ENCODE measurements at places on chromosomes 5 and 9. TPM values are rescaled to one million over a fixed set of nuclear protein-coding genes. Genes with fewer than 3 reads are reported as not detected.

GRCh38 chr9:110106661-110107060 lies 101.3 kb downstream of the C9orf152 start:
- DNase-seq = no peak

GRCh38 chr5:91177085-91177484 lies 206.0 kb downstream of the ARRDC3 start:
- no peak for DNase-seq

GRCh38 chr9:103082494-103082893 lies 87.4 kb downstream of the CYLC2 start:
- DNase-seq = no peak

DNA sequence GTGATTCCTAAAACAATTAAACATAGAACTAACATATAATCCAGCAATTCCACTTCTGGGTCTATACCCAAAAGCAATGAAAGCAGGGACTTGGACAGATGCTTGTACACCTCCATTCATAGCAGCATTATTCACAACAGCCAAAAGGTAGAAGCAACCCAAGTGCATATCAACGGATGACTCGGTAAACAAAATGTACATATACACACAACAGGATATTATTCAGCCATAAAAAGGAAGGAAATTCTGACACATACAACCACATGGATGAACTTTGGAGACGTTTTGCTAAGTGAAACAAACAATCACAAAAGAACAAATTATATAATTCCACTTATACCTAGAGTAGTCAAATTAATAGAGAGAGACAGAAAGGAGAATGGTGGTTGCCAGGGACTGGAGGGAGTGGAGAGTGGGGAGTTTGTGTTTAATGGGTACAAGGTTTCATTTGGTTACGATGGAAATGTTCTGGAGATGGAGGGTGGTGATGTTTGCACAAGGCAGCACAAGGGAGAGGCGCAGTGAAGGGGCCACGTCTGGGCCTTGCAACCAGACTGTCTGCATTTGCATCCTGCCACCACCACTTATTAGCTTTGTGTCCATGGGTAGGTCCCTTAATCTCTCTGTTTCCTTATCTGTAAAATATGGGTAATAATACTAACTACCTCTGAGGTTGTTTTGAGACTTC lies 36.3 kb upstream of the RLN1 start:
- DNase-seq = no peak

DNA sequence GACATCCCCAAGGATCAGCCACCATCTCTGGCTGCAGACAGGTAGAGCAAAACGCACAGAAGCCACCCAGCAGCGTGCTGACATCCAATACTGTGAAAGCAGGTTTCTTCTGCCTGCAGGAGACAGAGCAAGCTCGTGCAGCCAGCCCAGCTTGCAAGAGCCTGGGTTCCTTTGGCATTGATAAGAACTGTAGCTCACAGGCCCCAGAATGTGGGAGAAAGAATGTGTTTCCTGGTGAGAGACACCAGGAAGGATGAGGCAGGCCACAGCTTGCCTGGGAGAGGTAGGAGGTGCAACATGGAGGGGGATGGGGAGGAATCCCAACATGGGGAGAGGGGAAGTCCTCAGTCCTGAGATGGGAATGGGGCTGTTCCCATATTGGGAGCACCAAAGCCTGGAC lies 34.0 kb upstream of the ARAP3 start:
- DNase-seq = no peak

GRCh38 chr5:40654377-40654991 lies 25.2 kb upstream of the PTGER4 start:
- DNase-seq = no peak

DNA sequence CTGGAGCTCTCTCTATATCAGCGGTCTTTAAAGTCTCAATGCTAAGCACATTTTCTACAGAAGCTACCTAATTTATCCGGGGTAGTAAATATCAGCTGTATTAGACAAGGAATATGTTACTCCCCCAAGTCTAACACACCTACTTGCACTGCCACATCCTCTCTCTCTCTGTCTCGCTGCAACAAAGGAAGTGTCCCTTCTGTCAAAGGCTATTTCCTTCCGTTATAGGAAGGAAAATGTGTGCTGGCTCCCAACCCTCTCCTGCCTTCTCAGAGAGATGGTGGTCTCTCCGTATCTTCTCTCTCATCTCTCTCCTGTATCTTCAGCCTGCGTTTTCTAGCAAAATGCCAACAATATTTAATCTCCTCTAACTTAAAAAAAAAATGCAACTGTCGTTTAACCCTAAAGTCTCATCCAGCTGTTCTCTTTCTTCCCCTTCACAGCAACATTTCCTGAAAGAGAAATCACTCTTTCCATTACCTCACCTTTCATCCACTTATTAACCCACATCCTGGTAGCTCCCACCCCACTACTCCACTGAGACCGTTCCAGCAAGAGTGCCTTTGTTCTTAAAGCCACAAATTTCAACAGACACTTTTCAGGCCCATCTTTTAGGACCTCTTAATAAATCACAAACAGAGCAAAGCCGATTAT lies 2.3 kb downstream of the TTF1 start:
- peak; percentile 8 for DNase-seq

DNA sequence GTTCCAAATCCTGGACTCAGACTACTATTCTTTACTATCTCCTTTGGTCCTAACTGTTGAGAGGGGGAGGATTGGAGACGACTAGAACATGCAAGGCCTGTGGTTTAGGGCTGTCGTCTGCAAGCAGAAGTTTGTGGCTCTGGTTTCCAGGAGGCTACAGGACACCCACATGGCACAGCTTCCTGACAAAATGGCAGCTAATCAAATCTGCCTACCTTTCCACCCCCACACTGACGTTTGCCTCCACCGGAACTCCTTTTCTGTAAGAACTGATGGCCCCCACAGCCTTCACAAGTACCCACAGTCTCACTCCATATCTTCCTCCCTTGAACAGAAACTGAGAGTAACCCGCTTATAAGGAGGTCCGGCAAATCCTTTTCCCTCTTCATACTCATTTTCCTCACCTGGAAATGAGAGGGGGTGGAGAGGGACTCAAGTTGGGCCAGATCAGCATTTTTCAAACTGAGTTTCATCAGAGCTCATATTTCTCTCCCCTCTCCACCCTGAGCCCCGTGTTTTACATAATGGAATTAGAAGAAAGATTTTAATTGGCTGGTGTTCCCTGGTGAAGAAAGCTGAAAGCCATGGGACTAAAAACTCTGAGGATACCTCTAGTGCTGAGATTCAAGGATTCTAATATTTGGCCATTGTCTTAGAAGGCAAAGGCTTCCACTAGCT lies 5.2 kb downstream of the SLC31A2 start:
- DNase-seq = no peak

The SOHLH1 gene
- total RNA-seq = not detected

The VLDLR gene
- 0.10 TPM for total RNA-seq

The PDE6A gene
- total RNA-seq = not detected

The SLC23A1 gene
- total RNA-seq = 5.8 TPM

The C5orf52 gene
- total RNA-seq = not detected

Data from B cell (primary cell).